SIG-M5 (cell line): ENCODE measurements at places on chromosomes 13 and 19.

- no peak for DNase-seq
Observed at GRCh38 chr13:112174476-112175110, 107.6 kb downstream of the SOX1 start.

- DNase-seq: no peak
Observed at GRCh38 chr19:17404015-17404414, 1.4 kb downstream of the BST2 start.

- DNase-seq: no peak
Observed at GRCh38 chr13:67619351-67619994, 389.3 kb upstream of the PCDH9 start.

DNA sequence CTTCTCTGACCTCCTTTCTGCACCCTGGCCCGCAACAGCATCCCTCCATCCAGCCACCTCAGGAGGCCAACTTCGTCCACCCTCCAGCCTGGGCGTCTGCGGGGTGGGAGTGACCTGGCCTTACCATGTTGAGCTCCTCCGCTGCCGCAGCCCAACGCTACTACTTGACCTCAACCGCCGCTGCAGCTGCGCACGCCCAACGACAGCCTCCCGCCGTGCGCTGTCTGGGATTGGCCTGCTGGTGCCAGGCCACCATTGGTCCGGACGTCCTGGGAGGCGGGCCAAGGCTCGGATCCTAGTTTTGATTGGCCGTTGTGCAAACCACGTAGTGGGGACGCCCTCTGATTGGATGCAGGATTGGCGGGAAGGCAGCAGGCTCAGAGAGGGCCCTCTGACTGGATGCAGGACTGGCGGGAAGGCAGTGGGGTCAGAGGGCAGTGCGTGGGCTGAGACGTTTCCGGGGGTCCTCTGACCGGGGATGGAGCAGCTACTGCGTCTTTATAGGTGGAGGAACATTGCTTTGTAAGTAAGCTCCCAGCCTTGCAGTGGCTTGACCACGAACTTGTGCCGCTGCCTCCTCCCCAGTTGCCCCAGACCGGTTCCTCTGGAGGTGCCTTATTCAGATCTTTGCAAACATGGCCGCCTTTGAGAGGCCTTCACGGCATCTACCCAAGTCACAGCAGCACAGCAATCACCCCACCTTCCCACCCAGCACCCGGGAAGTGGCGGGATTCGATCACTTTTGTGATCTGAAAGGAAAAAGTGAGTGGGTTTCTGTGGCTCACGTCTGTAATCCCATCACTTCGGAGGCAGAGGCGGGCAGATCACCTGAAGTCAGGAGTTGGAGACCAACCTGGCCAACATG lies at the start of gene TUBA3C:
TUBA3C (minus strand) TSS at position 204 of the 865 bp plus-strand sequence; CDS start at position 127, 77 bp downstream.
- no peak for DNase-seq

DNA sequence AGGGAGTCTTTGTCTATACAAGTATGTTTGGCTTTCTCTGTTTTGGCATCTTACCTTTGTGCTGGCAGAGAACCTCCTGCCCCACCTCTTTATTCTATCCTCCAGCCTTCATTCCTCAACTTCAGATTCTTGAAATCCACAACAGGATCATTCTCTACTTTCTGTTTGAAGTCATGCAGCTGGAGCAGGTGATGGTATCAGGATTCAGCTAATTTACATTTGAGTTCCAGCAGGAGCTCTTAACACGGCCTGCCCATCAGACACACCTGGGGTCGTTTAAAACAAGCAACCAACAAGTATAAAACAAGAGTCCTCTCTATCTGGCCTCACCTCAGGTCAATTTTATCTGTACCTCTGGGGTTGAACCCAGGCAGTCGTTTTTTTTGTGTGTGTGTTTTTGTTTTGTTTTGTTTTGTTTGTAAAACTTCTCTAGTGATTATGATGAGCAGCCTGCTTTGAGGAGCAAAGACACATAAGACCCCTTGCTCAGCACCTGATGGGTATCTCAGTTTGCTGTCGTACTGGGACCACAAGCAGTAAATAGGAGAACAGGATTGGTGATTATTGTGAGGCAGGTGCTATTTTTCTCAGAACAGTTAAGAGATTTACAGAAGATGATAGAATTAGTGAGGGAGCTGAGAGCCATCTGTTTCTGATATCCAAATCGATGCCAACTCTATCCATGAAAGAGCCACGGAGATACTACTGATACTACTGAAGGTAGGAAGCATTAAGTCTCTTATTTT lies 78.4 kb downstream of the GPC6 start:
- DNase-seq: no peak

DNA sequence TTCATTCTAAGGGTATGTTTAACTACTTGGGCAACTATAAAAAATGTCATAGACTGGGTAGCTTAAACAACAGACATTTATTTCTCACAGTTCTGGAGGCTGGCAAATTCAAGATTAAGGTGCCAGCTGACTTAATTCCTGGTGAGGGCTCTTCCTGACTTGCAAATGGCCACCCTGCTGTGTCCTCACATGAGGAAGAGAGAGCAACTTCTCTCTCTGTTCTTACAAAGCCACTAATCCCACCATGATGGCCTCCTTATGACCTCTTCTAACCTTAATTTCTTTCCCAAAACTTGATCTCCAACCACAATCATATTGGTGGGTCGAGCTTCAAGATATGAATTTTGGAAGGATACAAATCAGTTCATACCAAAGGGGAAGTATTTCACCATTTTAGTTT lies 399.0 kb downstream of the DCT start:
- no peak for DNase-seq

- DNase-seq: no peak
Observed at GRCh38 chr13:48369988-48370387, 42.9 kb downstream of the LPAR6 start.

GRCh38 chr19:40576151-40576584 lies 505 bp upstream of the SHKBP1 start:
- DNase-seq: no peak
